ENCODE measurements at places on chromosomes 1 and 21. TPM values are rescaled to one million over a fixed set of nuclear protein-coding genes. Genes with fewer than 3 reads are reported as not detected.
A peak's percentile ranks its signal among the peaks of the same experiment; 100 is the strongest.

MYOM3 gene
- total RNA-seq, result not detected

TEDDM1 gene
- total RNA-seq, result not detected

TSSK3 gene
- 0.51 TPM for total RNA-seq

- no peaks in the 10 kb centered on the region for H3K36me3 ChIP-seq
- no peaks in the 10 kb centered on the region for H3K27me3 ChIP-seq
- no peak overlapping the region for H3K4me3 ChIP-seq
- H3K27ac ChIP-seq, result no peak overlapping the region
- H3K4me1 ChIP-seq, result no peaks in the 10 kb centered on the region
Measured at GRCh38 chr1:62637392-62638105, 40.2 kb downstream of the ANGPTL3 start.

- H3K4me1 ChIP-seq, result no peaks in the 10 kb centered on the region
- peaks cover 4% of the 10 kb centered on the region for H3K27me3 ChIP-seq
- H3K4me3 ChIP-seq, result no peak overlapping the region
- H3K27ac ChIP-seq, result no peak overlapping the region
Measured at GRCh38 chr21:45590246-45590725, 48.0 kb upstream of the SLC19A1 start.

DNA sequence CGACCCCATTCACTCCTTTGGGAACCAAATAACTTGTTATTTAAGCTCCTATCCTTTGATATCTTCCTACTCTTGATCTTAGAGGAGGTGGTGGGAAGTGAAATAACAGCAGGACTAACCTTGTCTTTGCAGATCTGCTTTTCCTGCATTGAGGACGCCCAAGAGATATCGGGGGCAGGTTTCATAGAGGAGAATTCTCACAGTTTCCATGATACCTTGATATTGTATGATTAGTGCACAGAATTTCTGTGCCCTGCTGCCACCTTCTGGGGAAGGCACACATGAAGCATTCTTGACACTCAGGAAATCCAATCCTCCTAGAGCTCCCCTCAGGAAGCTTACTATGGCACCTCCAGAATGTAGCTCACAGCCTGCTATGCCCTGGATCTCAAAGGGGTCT, 1.6 kb downstream of the CD1B start:
- peaks cover 2% of the 10 kb centered on the region for H3K27me3 ChIP-seq
- H3K4me3 ChIP-seq, result no peak overlapping the region
- H3K4me1 ChIP-seq, result peaks cover 9% of the 10 kb centered on the region
- H3K36me3 ChIP-seq, result no peaks in the 10 kb centered on the region

DNA sequence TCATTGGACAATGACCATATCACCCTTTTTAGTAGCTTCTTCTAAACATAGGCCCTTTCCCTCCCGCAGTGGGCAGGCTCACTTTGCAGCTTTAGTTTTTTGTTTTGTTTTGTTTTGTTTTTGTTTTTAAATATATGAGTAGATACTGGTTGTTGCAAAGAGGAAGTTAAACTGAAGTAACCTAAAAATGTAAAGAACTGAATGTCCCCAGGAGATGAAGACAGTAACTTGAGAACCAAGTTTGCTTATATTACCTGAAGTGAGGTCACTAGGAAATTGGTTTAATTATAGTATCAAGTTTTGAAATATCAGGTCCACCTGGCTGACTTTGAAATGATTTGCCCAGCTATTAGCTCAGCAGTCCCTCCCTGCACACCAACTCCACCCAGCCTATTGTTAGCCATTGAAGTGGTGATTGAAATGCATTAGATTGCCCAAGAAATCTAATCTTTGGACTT, 18.2 kb downstream of the SMAP2 start:
- H3K27me3 ChIP-seq, result no peaks in the 10 kb centered on the region
- H3K4me3 ChIP-seq, result peak overlapping the region; percentile 40
- H3K36me3 ChIP-seq, result peaks cover 35% of the 10 kb centered on the region
- H3K4me1 ChIP-seq, result peaks cover 91% of the 10 kb centered on the region
- peak overlapping the region; percentile 93 for H3K27ac ChIP-seq

GRCh38 chr1:55447488-55447887, 232.3 kb upstream of the USP24 start:
- DNase-seq, result no peak
- H3K27ac ChIP-seq, result no peak overlapping the region
- H3K36me3 ChIP-seq, result no peaks in the 10 kb centered on the region
- no peak overlapping the region for H3K4me3 ChIP-seq
- peaks cover 11% of the 10 kb centered on the region for H3K27me3 ChIP-seq
